Kidney capillary endothelial cell (primary cell): ENCODE measurements at places on chromosomes 6 and 20.

GRCh38 chr6:127051571-127052260 is 66.8 kb upstream of the RSPO3 start:
- DNase-seq = no peak

DNA sequence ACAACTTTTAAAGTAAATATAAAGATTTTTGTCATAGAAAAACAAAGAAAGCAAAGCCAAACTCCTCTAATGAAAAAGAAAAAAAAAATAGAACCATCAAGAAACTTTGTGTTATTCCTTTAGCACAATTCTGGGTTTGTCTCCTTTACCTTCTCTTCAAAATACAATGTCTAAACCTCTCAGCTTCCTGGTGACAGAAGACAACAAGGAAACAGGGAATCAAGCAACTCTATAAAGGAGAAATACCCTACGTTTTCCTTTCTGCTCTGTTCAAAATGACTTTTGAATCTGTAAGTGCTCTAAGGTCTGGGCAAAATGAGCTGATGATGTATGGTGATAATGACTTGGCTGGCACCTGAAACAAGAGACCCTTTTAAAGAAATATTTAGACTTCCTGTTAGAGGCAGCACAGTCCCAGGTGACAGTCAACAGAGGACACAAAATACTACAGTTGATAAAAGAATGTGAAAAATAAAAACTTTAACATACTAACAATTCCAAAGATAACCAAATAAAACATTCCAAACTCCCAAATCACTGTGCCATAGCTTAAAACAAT is 101.4 kb downstream of the PRDM1 start:
- DNase-seq = no peak

DNA sequence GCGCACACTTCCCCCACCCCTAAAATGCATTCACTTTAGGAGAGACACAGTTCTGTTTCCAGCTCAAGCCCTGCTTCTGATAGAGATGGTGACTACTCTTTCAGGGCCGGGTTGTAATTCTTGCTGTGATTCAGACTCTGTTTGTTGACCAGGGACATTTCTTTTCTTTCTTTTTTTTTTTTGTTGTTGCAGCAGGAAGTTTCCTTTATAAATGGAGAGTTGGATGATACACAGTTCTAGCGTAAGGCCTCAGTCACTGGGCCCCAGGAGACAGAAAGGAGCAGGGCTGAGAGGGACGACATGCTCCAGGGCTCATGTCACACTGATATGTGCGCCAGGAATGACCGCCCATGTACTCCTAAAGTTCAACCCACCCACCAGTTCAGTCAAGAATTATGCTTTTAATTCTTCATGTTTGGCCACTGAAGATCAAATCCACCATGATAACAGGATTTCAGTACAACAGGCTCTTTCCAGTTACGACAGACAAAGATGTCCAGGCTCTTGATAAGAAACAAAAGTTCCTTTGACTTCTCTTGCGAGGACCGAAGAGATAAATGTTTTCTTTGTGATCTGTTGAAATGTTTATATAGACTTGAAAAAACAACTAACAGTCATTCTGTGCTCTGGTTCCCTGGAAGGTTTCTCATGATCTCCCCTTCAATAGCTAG is 142.5 kb downstream of the CD164 start:
- peak; percentile 59 for DNase-seq

- no peak for DNase-seq
Observed at GRCh38 chr20:58673119-58673518, 19.5 kb upstream of the NPEPL1 start.

DNA sequence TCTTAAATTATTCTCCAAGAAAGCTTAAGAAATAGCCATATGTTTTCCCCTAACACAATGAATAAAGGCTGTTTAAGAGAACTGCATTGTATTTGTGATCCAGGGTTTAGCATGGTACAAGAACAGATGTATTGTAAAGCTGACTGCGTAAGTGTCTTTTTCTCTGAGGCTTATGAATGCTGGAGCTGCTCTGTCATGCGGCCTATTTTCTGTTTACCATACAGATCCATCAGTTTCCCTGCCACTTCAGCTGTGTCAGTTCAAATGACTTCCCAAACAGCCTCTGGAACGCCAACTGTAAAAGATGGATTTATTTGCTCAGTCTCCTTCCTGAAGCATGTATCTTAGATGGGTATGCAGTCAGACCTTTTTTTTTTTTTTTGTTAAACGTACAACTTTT is 419.3 kb upstream of the HS3ST5 start:
- no peak for DNase-seq

GRCh38 chr6:105330913-105331312 is 72.0 kb downstream of the PREP start:
- no peak for DNase-seq

DNA sequence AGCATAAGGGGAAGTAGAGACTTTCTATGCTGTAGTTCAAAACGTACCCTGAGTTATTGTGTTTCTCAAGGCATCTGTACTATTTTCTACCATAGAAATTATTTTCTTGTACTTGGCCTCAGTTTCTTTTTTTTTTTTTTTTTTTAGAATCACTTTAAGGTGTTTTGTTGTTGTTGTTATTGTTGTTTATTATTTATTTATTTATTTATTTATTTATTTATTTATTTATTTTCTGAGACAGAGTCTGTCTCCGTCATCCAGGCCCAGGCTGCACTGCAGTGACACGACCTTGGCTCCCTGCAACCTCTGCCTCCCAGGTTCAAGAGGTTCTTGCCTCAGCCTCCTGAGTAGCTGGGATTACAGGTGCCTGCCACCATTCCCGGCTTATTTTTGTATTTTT is 179.1 kb downstream of the GRIK2 start:
- no peak for DNase-seq

- no peak for DNase-seq
Observed at GRCh38 chr20:62313460-62314338, 10.9 kb downstream of the ADRM1 start.

DNA sequence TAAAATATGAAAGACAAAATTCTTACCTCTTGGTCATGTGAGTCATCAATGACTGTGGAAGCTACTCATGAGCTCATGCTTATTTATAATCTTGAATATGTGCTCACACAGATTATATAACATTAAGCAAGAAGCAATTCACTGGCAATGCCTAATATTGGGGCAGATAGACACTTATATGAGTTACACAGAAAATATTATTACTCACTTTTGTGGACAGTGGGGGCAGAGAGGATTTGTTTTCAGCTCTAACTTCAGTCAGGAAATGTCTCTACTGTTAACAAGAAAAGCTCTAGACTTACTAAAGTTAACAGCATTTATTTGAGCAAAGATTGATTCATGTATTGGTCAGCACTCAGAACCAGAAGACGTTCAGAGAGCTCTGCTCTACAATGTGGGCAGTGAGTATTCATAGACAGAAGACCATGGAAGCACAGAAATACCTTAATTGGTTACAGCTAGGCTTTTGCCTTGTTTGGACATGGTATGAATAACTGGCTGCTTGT is 85.8 kb upstream of the AHI1 start:
- DNase-seq = no peak

DNA sequence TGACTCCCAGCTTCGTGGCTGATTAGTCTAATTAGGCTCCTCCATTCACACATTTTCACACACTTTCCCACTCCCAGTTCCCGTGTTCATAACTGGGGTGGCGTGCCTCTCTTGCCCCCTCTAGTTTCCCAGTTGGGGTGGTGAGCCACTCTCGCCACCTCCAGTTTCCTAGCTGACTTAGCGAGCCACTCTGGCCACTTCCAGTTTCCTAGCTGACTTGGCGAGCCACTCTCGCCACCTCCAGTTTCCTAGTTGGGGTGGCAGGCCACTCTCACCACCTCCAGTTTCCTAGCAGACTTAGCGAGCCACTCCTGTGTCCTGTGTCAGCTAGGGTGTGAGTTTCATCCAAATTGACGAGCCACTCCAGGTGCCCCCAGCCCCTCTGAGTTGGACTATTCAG is 7.4 kb upstream of the GMPR start:
- no peak for DNase-seq

GRCh38 chr20:46583411-46584214 is 33.2 kb upstream of the OCSTAMP start:
- no peak for DNase-seq

GRCh38 chr20:46349742-46350056 is 41.4 kb upstream of the CDH22 start:
- DNase-seq = no peak

DNA sequence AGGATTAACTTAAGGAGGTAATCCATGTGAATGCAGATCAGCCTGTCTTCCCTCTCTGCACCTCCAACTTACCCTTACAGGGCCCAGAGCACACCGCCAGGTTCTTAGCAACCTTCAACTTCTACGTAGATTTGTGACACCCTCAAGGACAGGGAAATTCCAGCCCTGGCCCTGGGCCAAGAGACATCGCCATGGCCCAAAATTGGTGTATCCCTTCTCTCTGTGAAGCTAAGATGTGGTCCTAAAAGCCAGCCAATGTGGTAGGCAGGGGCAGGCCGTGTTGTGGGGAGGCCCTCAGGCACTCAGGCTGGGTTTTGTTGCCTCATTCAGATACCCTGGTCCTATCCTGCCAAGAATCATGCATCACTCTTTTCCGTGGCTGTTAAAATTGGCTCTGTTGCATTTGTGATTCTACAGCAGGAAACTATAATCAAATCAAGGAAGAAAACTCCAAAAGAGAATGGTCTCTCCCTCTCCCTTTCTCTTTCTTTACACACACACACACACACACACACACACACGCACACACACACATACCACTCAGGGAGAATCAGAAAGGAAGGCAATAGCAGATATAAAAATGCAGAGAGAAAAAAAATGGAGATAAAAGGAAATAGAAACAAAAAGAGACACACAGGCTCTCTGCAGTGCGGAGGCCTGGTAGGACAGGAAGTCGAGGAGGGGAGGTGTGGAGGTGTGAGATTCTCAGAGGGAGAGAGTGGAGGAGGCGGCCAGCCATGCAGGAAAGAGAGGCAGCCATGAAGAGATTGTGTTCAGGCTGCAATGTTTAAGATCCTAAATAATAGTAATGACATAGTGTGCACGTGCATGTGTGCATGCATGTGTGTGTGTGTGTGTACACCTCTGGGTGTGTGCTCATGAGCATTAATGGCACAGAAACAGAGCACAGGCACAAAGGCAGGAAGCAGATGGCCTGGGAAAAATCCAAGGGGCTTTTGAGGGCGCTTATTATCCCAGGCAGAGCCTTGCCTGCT is 201.8 kb upstream of the LRFN2 start:
- DNase-seq = peak; percentile 44

DNA sequence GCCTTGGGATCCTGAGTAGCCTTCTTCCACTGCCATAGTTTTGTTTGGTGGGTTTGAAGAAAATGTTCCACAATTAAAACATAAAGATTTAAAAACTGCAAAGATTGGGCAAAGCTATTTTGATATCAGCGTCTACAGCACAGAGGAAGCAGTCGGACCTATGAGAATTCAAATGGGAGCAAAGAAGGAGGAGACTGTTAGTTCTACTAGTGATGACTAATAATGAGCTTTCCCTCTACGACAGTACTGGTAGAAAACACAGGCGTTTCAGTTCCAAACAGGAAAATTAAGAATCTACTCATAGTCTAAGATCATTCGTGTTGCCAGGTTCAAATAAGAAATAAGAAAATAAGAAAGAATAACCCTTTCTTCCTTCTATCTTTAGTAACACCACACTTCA is 121.2 kb downstream of the INSM1 start:
- DNase-seq = no peak

- no peak for DNase-seq
Observed at GRCh38 chr6:126795161-126795560, 323.3 kb upstream of the RSPO3 start.

GRCh38 chr6:42136508-42137193 is 5.8 kb downstream of the C6orf132 start:
- DNase-seq = peak; percentile 26

DNA sequence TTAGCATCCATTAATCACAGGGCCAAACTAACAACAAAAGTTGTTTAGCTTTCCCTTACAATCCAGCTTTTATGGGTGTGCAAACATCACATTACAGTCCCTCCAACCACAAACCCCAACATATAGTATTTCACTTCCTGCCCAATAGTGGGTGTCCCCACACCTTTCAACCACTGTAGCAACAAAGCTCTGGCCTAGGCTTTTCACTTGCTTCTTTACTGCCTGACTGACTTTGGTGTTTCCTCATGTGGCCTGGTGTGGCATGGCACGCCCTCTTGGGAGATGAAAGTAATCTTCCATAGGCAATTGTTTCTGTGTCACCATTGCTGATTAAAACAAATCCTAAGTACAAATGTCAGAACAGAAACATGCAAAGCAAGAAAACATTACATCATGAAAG is 46.3 kb downstream of the MCM8 start:
- no peak for DNase-seq

DNA sequence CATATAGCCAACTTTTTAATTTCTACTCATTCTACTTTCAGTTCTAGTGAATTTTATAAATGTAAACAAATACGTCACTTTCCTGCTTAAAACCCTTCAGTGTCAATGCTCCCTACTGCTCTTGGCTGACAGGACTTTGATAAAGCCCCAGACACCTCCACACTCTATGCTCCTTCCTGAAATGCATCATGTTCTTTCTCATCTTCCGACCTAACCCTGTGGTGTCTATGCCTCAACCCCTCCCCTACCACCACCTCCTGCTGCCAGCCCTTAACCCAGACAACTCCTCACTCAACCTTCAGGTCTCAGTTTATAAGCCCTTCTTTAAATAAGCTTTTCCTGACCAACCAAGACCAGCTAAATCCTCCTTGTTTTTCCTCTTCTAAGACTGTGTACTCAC is 19.1 kb downstream of the TLDC2 start:
- DNase-seq = no peak

GRCh38 chr20:46353500-46354206 is 45.4 kb upstream of the CDH22 start:
- no peak for DNase-seq

GRCh38 chr6:18330548-18331081 is 56.5 kb upstream of the RNF144B start:
- DNase-seq = no peak

DNA sequence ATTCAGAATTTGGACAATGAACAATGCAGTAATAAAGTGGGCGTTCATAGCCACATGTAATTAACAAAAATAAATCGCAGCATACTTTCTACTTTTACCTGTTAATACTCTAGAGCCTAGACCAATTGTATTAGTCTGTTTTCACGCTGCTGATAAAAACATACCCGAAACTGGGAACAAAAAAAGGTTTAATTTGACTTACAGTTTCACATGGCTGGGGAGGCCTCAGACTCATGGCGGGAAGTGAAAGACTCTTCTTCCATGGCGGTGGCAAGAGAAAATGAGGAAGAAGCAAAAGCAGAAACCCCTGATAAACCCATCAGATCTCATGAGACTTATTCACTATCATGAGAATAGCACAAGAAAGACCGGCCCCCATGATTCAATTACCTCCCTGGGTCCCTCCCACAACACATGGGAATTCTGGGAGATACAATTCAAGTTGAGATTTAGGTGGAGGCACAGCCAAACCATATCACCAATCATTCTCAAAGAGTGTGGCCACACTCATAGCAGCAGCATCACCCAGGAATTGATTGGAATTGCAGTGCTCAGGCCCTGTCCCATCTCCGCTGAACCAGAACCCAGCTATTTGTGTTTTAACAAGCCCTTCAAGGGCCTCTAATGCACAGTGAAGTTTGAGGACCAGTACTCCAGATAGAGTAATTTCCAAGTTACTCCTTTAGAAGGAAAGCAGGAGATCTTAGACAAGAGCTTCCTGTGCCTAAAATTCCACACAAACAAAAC is 650.0 kb downstream of the KIF16B start:
- DNase-seq = no peak
